Activated CD4-positive, alpha-beta T cell treated with anti-CD3 and anti-CD28 coated beads, Interleukin-10, Interleukin-2, amounts not matched to agents 100 ng/mL and 50 ng/mL, durations not matched to agents 16 hours and 8 hours (primary cell): ENCODE measurements at places on chromosomes 1 and 21.

- DNase-seq: no peak
Observed at GRCh38 chr1:115142616-115143015, 53.3 kb upstream of the TSPAN2 start.

DNA sequence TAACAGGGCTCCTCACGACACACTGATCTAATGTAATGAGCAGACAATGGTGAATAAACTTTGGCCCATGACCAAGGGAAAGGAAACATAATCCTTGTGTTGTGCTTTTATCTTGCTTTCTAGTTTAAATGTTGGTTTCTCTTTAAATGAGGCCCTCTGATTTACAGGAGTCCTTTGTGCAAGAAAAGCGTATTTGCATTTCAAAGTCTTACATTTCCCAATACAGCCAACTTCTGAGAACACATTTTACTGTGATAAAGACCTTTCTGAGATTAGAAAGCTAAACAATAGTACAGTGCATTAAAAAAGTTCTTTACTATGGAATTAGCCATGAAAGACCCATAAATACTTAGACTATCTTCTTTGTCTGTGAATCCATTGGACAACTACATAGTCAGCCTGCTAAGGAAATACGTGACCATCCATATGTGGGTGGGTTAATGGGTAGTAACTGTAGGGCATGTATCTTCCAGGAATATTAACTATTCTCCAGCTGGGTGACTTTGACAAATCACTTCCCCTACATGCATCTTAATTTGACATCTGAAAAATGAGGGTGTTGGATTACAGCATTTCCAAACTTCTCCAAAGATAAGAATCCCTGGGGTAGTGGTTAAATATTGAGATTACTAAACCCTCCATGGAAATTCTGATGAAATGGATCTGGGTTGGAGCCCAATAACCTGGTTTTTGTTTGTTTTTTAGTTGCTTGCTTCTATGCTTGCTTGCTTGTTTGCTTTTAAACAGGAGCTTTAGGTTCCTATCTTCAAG lies 50.3 kb upstream of the USP1 start:
- DNase-seq: no peak

GRCh38 chr1:47703981-47704596 lies 266.2 kb downstream of the FOXD2 start:
- DNase-seq: no peak

DNA sequence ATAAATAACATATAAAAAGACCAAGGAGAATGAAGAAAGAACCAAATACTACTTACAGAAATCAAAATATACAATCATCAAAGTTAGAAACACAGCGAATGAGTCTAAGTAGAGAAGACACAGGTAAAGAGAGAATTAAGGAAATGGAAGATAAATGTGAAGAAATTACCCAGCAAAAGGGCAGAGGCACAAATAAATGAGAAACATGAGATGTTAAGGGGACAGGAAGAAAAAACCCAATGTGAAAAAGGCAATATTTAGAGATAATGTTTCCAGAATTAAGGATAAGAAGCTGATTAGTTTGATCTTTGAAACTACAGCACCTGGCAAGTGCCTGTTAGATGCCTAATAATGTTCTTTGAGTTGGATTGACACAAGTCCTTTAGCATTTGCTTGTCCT lies 40.9 kb downstream of the CCN1 start:
- DNase-seq: no peak

DNA sequence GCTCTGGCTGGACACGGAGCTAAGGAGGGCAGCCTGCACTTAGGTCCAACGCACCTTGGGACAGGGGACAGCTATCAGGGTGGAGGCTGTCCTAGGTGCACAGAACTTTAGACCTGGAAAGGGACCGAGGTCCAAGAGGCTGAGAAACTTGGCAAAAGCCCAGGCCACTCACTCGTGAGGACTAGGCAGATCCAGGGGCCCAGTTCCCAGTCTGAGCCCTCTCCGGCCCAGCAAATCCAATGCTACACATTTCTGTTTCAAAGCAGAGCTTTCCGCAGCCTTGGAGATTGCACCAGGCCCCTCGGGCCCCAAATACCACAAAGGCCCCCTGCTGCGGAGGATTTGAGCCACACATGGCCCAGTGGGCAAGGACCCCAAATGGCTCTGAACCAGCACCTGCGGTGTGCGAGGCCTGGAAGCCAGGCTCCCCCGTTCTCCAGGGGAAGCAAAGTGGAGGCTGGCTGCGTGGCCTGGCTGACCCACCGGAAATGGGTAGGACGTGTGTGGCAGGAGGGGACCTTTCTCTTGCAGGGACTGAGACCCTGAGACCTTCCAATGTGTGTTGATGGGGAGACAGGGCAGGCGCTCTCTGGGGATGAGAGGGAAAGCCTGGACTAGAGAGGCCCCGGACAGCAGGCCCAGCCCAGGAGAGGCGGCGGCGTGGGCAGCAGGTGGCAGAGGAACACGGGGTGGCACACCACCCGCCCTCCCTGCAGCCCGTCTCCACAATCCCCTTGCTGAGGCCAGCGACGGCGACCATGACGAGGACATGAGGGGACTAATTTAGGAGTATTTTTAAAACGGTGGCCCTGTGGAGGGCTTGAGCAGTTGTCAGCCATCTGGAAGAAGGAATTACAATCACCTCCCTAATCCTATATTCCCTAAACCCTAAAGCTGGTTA lies 118.7 kb downstream of the CASZ1 start:
- no peak for DNase-seq

- peak; percentile 59 for DNase-seq
Observed at GRCh38 chr1:236685917-236686814, at the start of gene ACTN2. Gene ACTN2 (plus strand): TSS chr1:236686499. CDS start chr1:236686674, 175 bp downstream.

- no peak for DNase-seq
Observed at GRCh38 chr1:23273450-23274133, 56.3 kb upstream of the HTR1D start.

- DNase-seq: no peak
Observed at GRCh38 chr1:33332881-33333280, 12.0 kb upstream of the A3GALT2 start.

- DNase-seq: no peak
Observed at GRCh38 chr1:106554294-106554693, 502.2 kb upstream of the PRMT6 start.

GRCh38 chr1:179153217-179153616 lies 71.3 kb downstream of the TOR3A start:
- DNase-seq: no peak

DNA sequence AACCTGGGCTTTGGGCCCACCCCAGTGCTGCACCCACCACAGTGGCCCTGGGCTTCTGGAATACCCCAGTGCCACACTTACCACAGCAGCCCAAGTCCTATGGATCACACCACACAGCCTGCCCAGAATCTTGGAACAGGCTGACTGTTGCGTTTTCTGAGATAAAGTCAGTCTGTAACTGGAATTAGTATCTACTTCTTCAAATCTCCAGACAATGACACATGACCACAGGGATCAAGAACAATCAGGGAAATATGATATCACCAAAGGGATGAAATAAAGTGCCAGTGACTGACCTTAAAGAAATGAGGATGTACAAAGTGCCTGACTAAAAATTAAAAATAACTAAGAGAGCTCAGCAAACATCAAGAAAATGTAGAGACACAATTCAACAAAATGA lies 239.7 kb upstream of the PLD5 start:
- DNase-seq: no peak

GRCh38 chr1:183262628-183263200 lies 76.7 kb downstream of the LAMC2 start:
- no peak for DNase-seq

DNA sequence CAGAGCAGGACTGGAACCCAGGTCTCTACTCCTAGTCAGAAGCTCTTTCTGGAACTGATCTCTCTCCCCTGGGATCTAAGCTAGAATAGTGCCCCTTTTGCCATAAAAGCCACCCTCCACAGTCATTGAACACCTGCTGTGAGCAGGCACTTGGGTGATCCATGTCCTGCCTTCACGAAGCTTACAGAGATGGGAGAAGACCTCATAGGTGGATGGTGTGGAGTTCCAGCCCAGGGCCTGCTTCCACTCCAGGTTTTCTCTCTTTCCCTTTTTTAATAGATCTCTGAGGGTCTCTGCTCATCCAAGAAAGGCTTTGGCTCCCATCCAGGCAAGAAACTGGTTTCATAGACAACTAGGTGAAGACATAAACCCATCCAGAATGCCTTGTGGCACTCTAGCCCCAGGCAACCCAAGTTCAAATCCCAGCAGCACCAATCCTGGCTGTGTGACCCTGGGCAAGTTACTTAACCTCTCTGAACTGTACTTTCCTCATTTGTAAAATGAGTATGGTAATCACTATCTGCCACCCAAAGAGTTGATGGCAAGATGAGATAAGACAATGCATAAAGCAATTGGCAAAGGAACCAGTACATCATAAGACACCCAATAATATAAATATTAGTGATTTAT lies 46.4 kb upstream of the TMEM51 start:
- no peak for DNase-seq

- peak; percentile 91 for DNase-seq
Observed at GRCh38 chr1:206507284-206508129, at the start of gene RASSF5. Gene RASSF5 (plus strand): TSS chr1:206507531. CDS start chr1:206507603, 72 bp downstream.

GRCh38 chr1:43149889-43150288 lies 22.2 kb downstream of the EBNA1BP2 start:
- DNase-seq: no peak

DNA sequence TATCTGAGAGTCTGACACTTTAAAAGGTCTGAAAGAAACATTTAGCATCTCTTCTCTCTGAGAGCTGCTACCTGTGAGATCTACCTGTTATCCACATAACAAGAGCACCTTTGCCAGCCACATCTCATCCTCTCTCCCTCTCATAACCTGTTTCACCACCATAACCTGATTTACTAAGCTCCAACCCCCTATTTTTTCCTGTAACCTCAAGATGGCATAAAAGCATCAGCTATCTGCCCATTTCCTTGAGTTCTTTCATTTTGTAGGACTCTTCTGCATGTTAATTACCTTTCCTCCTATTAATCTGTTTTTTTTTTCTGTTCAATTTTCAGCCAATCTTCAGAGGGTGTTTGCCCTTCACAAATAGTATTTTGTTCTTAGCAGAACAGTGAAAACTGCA lies 136.5 kb upstream of the KCNK1 start:
- no peak for DNase-seq

DNA sequence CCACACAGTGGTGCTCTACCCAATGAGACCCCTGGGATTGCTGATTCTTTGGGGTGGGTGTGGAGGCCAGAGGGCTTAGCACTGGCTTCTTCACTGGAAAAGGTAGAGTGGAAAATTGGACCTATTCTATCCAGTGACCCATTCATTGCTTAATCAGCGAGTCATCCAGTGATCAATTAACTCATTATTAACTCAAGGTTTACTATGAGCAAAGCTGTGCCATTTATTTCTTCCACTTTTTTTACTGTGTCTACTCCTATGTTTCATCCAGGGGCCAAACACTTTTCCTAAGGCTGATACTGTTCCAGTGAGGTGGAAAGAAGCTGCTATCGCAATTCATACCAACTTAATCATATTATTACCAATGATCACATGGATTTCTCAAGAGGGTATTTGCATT lies 363.9 kb downstream of the RPS6KC1 start:
- no peak for DNase-seq

GRCh38 chr1:87307306-87307705 lies 21.4 kb upstream of the LMO4 start:
- DNase-seq: no peak
